ENCODE measurements at places on chromosomes 13 and 19. TPM values are rescaled to one million over a fixed set of nuclear protein-coding genes. Genes with fewer than 3 reads are reported as not detected.

DNA sequence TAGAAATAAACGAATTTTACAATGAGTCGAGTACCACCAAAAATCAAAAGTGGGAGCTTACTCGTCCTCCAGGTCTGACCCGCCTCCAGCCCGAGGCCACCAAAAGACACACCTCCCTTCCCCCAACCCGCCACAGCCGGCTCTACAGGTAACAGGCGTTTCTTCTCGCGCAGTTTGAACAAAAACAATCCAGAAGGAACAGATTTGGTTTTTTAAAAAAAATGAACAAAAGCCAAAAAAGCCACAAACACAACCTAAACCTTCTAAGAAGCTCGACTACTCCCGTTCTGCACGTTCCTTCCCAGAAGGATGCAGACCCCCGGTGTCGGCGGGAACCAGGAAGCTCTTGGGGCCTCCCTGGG, 671 bp downstream of the ZDHHC20 start:
- peaks cover 23% of the 10 kb centered on the region for H3K4me1 ChIP-seq
- DNase-seq = peak; percentile 64
- no peaks in the 10 kb centered on the region for H3K36me3 ChIP-seq
- H3K27me3 ChIP-seq = no peaks in the 10 kb centered on the region
- peak overlapping the region; percentile 60 for H3K27ac ChIP-seq

- no peaks in the 10 kb centered on the region for H3K27me3 ChIP-seq
- DNase-seq = peak; percentile 67
- peaks cover 9% of the 10 kb centered on the region for H3K36me3 ChIP-seq
- peaks cover 16% of the 10 kb centered on the region for H3K4me1 ChIP-seq
- no peak overlapping the region for H3K4me3 ChIP-seq
Observed at GRCh38 chr19:41308450-41309179, 1.4 kb upstream of the CCDC97 start.

DNA sequence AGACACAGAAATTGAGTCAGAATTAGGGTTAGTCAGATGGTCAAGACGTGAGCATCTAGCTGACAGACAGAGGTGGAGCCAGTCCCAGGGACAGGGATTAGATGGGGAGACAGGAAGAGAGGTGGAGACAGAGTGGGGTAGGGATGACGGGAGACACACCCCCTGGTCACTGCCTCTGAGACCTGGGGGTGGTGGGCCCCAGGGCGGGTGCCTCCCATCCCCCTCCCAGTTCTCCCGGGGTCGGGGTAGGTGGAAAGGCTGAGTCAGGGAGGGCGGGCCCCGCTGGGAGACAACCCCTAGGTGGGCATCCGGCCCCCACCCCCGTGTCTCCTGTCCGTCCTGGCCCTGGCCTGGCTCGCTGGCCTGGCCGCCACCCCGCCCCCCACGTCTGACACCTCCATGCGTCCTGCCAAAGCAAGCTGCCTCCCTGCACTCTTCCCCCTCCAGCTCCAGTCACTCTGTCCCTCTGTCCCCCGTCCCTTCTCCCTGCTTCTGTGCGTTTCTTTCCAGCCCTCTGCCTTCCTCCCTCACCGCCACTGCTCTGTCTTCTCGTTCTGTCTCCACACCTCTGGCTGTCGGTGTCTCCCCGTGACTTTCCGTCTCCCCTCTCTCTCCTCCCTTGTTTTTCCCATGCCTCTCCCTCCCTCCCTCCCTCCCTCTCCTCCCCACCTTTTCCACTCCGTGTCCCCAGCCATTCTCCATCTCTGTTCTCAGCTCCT, 15.1 kb downstream of the CCDC97 start:
- H3K27ac ChIP-seq = peak overlapping the region; percentile 41
- H3K4me1 ChIP-seq = peaks cover 16% of the 10 kb centered on the region
- H3K27me3 ChIP-seq = no peaks in the 10 kb centered on the region
- no peaks in the 10 kb centered on the region for H3K36me3 ChIP-seq

DNA sequence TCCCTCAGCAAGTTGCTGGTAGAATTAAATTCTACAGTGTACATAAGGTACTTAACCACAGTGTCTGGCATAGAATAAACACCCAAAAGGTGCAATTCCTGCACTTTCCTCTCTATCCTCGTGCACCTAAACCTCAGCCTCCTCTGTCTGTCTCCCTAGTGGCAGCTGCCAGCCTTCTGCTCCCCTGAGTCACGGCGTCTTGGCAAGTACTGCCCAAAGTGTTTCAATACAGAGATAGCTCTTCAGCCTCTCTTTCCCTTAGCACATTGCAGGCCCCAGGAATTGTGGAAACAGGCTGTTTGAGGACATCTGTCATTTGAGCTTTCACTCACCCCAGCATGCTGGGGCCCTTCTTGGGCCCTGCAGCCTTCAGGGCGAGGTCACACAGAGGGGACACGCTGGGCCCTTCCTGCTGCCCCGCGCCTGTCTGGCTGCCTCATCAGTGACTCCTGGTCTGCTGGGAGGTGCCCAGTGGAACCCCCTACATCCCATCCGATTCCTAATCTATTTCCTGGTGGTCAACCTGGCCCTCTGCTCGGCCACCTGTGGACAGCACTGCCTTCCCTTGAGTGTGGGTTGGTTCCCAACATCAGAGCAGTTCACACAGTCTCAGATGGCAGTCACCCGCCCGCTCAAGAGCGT, 19.3 kb downstream of the COL4A2 start:
- no peak for DNase-seq
- H3K4me3 ChIP-seq = no peak overlapping the region
- H3K27me3 ChIP-seq = no peaks in the 10 kb centered on the region
- H3K4me1 ChIP-seq = peaks cover 7% of the 10 kb centered on the region
- H3K36me3 ChIP-seq = no peaks in the 10 kb centered on the region

DNA sequence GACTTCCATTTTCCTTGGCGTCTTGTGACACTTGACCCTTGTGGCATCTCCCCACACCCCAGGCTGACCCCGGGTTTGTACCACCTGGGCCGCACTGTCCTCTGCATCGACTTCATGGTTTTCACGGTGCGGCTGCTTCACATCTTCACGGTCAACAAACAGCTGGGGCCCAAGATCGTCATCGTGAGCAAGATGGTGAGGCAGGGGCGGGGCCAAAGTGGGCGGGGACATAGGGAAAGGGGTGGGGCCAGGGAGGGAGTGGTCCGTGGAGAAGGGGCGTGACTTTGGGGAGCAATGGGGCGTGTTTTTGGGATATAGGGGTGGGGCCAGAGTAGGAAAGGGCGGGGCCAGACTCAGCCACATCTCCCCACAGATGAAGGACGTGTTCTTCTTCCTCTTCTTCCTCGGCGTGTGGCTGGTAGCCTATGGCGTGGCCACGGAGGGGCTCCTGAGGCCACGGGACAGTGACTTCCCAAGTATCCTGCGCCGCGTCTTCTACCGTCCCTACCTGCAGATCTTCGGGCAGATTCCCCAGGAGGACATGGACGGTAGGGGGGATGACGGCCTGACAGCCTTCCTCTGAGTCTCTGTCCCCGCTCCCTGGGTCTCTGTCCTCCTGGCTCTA, 42.8 kb downstream of the TRPM4 start:
- H3K4me1 ChIP-seq = peaks cover 38% of the 10 kb centered on the region
- peaks cover 9% of the 10 kb centered on the region for H3K36me3 ChIP-seq
- no peaks in the 10 kb centered on the region for H3K27me3 ChIP-seq
- H3K4me3 ChIP-seq = no peak overlapping the region
- no peak overlapping the region for H3K27ac ChIP-seq

The IGFLR1 gene
- 9.7 TPM for total RNA-seq

The DACT3 gene
- total RNA-seq = 0.13 TPM

The ZNF439 gene
- 0.83 TPM for total RNA-seq

The MUC16 gene
- total RNA-seq = 75.0 TPM

The NAT14 gene
- 61.6 TPM for total RNA-seq

The CEACAM19 gene
- 8.0 TPM for total RNA-seq

The PNKP gene
- 82.7 TPM for total RNA-seq

The ETV2 gene
- total RNA-seq = 2.1 TPM

The RFPL4A gene
- not detected for total RNA-seq
